ENCODE measurements at places on chromosomes 12 and 14. TPM values are rescaled to one million over a fixed set of nuclear protein-coding genes. Genes with fewer than 3 reads are reported as not detected.

MYH6 gene
- not detected for total RNA-seq

KLRC2 gene
- not detected for total RNA-seq

KRT85 gene
- not detected for total RNA-seq

RNASE4 gene
- 0.49 TPM for total RNA-seq

RD3L gene
- total RNA-seq = not detected

RDH11 gene
- total RNA-seq = 32.8 TPM

SERPINA1 gene
- not detected for total RNA-seq

A2M gene
- total RNA-seq = not detected

COCH gene
- total RNA-seq = 24.4 TPM

KLRK1 gene
- 0.84 TPM for total RNA-seq

KERA gene
- not detected for total RNA-seq

CCDC197 gene
- not detected for total RNA-seq

KLRB1 gene
- total RNA-seq = not detected

GRIP1 gene
- total RNA-seq = 0.51 TPM

ARHGEF25 gene
- total RNA-seq = 0.15 TPM

ESPL1 gene
- total RNA-seq = 2.4 TPM

COL2A1 gene
- total RNA-seq = not detected

LGR5 gene
- not detected for total RNA-seq

TECPR2 gene
- 10.8 TPM for total RNA-seq

RACGAP1 gene
- total RNA-seq = 11.3 TPM

CISTR gene
- not detected for total RNA-seq

DLK1 gene
- not detected for total RNA-seq

STYK1 gene
- not detected for total RNA-seq

MYL2 gene
- total RNA-seq = 0.39 TPM

ALDH1L2 gene
- total RNA-seq = 0.32 TPM

GALNT6 gene
- total RNA-seq = 8.5 TPM

PCED1B gene
- total RNA-seq = 48.0 TPM

FOXN4 gene
- not detected for total RNA-seq

OR4K5 gene
- total RNA-seq = not detected

FAM181A gene
- total RNA-seq = not detected

SLC7A8 gene
- total RNA-seq = 1.1 TPM

NAB2 gene
- 49.0 TPM for total RNA-seq

GYS2 gene
- total RNA-seq = 0.10 TPM

MMP17 gene
- total RNA-seq = 14.8 TPM

VWF gene
- not detected for total RNA-seq

FBXL14 gene
- total RNA-seq = 33.9 TPM

ARL6IP4 gene
- 165 TPM for total RNA-seq

RASAL1 gene
- 13.9 TPM for total RNA-seq

GPRC5D gene
- 0.92 TPM for total RNA-seq

CLEC6A gene
- not detected for total RNA-seq

RDH16 gene
- total RNA-seq = 2.4 TPM

SDSL gene
- total RNA-seq = 1.1 TPM

PLEKHD1 gene
- total RNA-seq = 0.12 TPM

SGPP1 gene
- 46.4 TPM for total RNA-seq

SMCO2 gene
- total RNA-seq = not detected

MAP3K9 gene
- total RNA-seq = 20.2 TPM

OR6S1 gene
- not detected for total RNA-seq

TPCN1 gene
- 267 TPM for total RNA-seq

CPNE6 gene
- not detected for total RNA-seq

GZMH gene
- 0.80 TPM for total RNA-seq

FAM234B gene
- total RNA-seq = 7.7 TPM

KRT82 gene
- total RNA-seq = not detected

VASH1 gene
- total RNA-seq = 2.7 TPM

Data from B cell (primary cell).